ENCODE measurements at places on chromosomes 5 and 9.
A peak's percentile ranks its signal among the peaks of the same experiment; 100 is the strongest.

GRCh38 chr9:86036555-86036954 is 62.8 kb downstream of the GOLM1 start:
- DNase-seq: no peak

DNA sequence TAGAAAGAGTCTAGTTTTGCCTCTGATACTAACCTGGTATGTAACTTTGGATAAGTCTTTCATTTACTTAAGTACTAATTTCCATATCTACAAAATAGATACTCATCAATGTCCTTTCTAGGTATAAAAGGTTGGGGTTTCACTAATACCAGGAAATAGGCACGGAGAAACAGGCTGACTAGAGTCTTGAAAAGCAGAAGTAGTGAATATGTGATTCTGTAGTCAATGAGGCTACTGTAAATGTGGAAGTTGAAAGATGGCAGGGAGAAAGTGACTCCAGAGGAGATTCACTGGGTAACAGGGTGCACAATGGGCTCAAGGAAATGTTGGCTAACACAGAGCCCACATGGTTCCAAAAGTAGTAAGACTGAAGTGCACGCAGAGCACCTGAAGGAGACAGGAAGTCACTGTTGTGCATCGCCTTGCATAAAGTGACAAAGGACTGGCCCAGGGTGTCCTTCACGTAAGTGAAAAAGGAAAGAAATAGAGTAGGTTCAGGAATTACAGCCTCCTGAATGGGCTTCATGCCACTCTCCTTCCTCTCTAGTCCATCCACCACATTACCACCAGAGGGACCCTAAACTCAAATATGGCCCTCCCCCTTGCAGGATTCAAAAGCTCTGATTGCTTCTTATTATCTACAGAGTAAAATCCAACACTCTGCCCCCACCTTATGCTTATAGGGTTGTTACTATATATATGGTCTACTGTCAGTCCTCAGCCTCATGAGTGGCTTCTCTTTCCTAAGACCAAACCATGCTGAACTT is 288.0 kb upstream of the SMARCA2 start:
- no peak for DNase-seq

- no peak for DNase-seq
These were observed 66.4 kb downstream of the POU5F2 start for GRCh38 chr5:93674866-93675459.

GRCh38 chr9:447230-448025 is 232.8 kb downstream of the DOCK8 start:
- no peak for DNase-seq

DNA sequence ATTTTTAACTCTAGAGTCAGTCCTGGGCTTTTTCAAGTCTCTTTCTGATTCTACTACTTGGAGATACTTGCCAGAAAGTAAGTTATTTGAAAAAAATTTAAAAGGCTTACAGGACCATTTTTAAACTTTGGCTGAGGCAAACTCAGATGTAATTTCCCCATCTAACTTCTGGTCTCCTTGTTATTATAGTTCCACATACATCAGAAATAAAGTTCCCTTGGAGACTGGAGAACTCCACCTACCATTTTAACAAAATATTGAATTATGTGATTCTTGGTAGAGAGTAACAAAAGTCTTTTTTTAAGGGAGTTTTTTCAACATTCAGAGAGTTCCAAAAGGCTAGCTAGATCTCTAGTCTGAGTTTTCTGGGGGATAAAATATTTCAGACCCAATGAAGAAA is 56.3 kb upstream of the SNX2 start:
- DNase-seq: no peak

DNA sequence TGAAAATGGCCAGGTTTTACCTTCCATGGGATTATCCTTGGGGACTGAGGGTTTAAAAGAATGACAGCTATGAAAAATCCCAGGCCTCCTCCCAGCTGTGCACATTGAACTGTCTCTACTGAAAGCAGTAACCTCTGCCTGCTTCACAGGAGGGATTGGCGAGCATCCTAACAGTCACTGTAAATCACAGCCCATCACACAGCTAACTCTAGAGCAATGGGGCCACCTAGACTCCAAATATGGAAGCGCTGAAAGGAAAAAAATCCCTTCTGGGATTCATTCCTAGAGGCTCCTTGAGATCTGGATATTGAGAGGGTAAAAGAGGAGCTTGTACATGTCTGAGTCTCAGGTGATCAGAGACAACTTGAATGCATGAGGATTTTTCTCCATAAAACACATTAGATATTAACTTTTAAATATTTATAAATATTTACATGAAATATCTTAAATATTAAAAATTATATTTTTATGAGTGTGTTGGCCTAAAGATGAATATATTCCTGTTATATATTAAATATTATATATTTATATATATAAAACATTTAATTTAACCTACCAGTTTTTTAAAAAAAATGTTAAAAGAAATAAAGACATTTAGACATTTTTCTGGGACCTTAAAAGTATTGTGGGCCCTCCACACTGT is 133.8 kb upstream of the SLC24A2 start:
- peak; percentile 54 for DNase-seq

GRCh38 chr9:77712533-77713130 is 64.5 kb upstream of the GNA14 start:
- DNase-seq: no peak

DNA sequence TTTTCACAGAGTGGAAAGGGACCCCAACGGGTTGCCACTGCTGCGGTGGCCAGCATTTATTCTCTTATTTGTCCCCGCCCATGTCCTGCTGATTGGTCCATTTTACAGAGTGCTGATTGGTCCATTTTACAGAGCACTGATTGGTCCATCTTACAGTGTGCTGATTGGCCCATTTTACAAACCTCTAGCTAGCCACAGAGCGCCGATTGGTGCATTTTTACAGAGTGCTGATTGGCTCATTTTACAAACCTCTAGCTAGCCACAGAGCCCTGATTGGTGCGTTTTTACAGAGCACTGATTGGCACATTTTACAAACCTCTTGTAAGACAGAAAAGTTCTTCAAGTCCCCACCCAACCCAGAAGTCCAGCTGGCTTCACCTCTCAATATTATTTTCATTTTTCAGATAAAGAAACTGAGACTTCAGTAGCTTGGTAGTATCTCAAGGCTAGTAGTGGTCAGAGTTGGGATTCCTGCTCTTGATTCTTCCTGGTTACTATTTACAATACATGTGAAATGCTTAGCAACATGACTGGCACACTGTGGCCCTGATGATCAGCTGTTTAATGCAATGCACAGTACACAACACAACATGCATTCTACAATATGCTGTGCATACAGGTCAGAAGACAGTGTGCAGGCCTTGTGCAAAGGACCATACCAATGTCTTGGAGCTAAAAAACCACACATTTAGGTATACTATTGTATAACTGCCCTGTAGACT is 63.6 kb upstream of the BOD1 start:
- no peak for DNase-seq

- DNase-seq: no peak
These were observed 1.2 kb downstream of the SRFBP1 start for GRCh38 chr5:121962958-121963357.

DNA sequence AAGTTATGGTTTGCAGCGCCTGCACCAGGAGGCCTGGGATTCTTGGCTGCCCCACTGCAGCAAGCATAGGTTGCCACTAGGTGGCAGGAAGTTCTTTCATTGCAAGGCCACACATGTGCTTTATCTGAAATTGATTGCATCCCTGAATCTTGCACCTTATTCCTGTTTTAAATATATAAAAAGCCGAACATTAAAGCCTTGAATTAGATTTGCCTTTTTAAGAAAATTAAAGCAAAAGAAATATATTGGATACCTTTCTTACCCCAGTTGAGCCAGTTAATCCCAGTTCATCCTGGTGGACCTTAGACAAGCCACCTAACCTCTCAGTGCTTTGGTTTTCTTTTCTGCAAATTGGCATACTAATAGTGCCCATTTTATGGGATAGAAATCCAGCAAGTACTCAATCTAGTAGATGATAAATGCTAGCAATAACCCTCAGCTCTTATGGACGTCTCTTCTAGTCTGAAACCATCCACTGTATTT is 6.3 kb upstream of the TRMT10B start:
- peak; percentile 45 for DNase-seq

GRCh38 chr9:109416135-109416706 is 81.9 kb downstream of the PTPN3 start:
- DNase-seq: no peak

- DNase-seq: no peak
These were observed 20.5 kb upstream of the TXN start for GRCh38 chr9:110276781-110277180.

- no peak for DNase-seq
These were observed 1.1 kb upstream of the DBH start for GRCh38 chr9:133635098-133635497.

GRCh38 chr5:93924628-93925027 is 183.2 kb upstream of the POU5F2 start:
- no peak for DNase-seq

- no peak for DNase-seq
These were observed 55.9 kb downstream of the MLLT3 start for GRCh38 chr9:20566401-20566800.

DNA sequence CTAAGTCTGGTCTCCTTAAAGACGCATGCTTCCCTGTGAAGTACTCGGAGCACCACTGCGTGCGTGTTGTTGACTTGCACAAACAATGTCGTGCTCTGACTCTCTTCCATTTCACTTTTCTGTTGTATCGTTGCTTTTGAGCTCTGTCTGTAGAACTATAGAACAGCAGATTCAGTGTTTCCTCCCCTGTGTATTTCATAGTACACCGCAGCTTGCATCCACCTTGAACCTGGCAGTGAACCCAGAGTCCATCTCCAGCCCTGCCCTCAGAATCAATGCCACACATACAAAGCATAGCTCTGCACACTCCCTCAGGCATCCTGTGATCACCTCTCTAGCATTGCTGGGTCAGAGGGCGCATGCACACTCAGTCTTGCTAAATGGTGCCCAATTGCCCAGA is 37.2 kb upstream of the ADAMTS2 start:
- no peak for DNase-seq

GRCh38 chr5:141876628-141877355 is 1.4 kb downstream of the PCDH1 start:
- DNase-seq: no peak

- no peak for DNase-seq
These were observed 127.7 kb downstream of the GCNT1 start for GRCh38 chr9:76586390-76587314.

GRCh38 chr5:399296-400281 is 43.4 kb upstream of the EXOC3 start:
- DNase-seq: peak; percentile 80

GRCh38 chr5:176899296-176899891 is at the start of gene HK3:
HK3 (minus strand) TSS chr5:176899346; CDS start chr5:176896159, 3,187 bp downstream.
- DNase-seq: no peak

GRCh38 chr5:582936-583635 is 29.1 kb upstream of the CEP72 start:
- DNase-seq: no peak

DNA sequence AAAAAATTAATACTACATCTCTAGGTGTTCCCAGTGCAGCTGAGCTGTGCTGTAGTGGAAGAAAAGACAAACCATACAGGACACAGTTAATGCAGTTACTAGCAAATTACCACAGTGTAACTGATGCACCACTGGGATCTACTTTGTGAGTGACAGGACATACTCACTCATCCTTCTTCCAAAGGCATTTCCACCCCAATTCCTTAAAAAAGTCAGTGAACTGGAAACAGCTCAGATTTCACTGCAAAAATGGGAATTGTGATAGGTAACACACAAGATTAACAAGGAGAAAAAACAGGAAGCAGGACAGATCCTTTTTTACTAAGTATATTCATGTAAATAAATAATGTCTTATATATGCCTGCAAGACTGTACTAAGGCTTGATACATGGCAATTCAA is 109.6 kb downstream of the DMAC1 start:
- DNase-seq: no peak

DNA sequence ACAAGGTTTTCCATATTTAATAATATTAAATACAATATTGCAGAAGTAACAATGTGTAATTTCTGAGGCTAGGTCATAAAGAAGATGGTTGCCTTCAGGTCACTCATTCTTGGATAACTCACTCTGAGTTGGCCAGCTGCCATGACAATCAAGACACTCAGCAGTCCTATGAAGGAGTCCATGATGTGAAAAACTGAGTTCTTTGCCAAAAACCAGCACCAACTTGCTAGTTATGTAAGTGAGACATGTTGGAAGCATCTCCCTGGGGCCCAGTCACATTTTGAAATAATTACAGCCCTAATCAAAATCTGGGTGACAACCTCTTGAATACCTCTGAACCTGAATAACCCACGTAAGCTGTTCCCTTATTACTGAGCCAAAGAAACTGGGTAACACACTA is 453.2 kb downstream of the CDH18 start:
- DNase-seq: no peak
